ENCODE measurements at places on chromosomes 4 and X.

- DNase-seq, result no peak
Measured at GRCh38 chr4:87498446-87498900, 30.7 kb downstream of the SPARCL1 start.

GRCh38 chr4:85058551-85058950 is 92.1 kb upstream of the WDFY3 start:
- DNase-seq, result no peak

- DNase-seq, result no peak
Measured at GRCh38 chrX:143336261-143336660, 181.0 kb downstream of the SPANXN3 start.

DNA sequence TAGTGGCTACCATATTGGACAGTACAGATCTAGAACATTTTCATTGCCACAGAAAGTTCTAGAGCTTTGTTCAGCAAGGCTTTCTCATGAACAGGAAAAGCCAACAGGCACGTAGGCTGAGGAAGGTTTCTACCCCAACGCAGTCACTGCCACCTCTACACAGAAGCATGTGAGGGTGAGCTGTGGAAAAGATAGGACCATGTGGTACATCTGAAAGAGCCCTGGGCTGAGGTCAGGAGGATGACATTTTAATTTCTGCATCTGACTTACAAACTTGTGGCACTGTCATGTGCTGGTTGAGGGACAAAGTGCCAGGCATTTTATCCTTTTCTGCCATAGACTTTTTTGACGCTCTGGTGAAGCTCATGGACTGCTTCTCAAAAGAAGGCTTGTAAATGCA is 454.2 kb downstream of the BCOR start:
- DNase-seq, result no peak

GRCh38 chrX:9310616-9311015 is 154.2 kb upstream of the TBL1X start:
- no peak for DNase-seq

- DNase-seq, result no peak
Measured at GRCh38 chr4:162645381-162645780, 481.6 kb upstream of the FSTL5 start.

GRCh38 chrX:104351173-104351769 is 96.5 kb upstream of the ESX1 start:
- DNase-seq, result no peak

DNA sequence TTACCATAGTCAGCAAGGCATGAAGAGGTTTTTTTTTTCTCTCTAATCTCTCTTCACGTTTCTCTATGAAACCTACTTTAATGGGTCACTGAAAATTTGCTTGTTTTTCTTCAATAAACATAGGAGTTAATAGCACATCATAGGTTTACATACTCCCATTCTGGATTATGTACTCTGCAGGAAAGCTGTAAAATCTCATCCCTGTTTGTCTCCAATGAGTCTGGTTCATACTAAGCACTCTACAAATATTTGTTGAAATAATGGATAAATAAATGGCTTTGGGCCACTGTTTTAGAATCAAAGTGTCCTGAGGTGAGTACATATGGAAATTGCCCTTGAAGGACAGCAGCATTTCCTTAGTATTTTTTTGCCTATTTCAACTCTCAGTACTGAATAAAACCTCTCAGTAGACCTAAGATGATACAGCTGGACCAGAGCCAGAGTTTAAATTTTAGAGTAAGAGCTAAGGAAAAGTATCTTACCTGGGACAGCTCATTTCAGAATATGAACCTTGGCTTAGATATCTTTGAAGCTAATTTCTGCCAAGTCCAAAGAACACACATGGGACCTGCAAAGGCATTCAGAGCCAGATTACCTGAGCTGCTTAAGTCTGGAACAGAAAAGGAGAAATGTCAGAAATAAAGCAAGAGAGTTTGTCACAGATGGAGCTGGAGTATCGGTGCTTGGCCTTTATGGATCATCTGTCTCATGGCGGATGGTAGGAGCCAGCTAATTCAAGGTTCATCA is 34.4 kb downstream of the PF4 start:
- no peak for DNase-seq

- no peak for DNase-seq
Measured at GRCh38 chrX:52585892-52586291, 68.8 kb downstream of the SSX7 start.

- DNase-seq, result no peak
Measured at GRCh38 chr4:129364747-129365452, 268.9 kb downstream of the C4orf33 start.

- no peak for DNase-seq
Measured at GRCh38 chr4:110364911-110365520, 110.9 kb upstream of the ENPEP start.

DNA sequence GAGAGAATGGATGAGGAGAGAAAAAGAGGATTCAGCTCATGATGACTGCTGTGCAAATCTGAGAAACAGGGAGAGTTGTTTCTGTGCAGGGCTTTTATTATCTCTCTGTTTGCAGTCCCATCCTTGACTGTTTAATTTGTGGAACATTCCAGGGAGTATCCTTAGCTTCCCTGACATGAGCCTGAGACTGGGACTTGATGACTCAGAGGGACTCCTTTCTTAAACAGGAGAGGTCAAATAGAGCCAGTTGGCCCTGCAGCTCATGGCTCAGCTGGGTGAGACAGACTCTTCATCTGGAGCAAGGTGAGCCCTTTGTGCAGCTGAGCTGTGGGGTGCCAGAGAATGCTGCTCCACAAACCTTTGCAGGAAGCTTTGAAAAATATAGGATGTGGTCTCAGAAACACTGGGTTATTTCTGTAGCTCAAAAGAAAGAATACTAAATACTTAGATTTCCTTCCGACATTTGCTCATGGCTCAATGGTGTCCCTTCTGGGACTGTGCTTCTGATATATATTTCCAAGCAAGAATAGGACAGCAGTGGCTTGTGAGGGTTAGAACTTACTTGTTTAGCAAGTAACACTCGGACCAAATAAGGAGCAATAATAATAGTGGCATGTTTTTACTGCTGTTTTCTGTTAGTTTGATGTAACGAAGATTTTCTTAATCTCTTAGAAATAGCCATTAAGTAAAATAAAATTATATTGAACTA is 14.5 kb downstream of the ARHGAP24 start:
- no peak for DNase-seq

DNA sequence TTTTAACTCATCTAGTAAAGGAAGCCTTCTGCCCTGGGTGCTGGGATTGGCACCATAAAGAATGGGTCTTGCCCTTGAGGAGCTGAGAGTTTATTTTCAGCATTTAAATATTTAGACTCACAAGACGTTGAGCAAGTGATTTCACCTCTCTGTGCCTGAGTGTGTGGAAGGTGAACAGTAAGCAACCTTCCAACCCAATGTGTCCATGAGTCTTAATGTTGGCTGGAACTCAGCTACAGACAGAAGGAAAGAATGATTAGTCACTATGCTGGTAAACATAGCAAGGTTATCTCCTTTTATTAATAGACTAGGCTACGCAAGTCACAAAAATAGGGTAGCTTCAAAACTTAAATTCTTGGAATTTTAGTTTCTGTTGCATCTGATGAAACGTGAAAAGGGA is 277.4 kb upstream of the GATB start:
- no peak for DNase-seq

GRCh38 chrX:107579956-107580355 is 48.4 kb upstream of the PRPS1 start:
- DNase-seq, result no peak

GRCh38 chr4:8323947-8324555 is 54.5 kb downstream of the HTRA3 start:
- DNase-seq, result no peak

- DNase-seq, result no peak
Measured at GRCh38 chr4:165288226-165288625, 39.2 kb upstream of the MSMO1 start.

DNA sequence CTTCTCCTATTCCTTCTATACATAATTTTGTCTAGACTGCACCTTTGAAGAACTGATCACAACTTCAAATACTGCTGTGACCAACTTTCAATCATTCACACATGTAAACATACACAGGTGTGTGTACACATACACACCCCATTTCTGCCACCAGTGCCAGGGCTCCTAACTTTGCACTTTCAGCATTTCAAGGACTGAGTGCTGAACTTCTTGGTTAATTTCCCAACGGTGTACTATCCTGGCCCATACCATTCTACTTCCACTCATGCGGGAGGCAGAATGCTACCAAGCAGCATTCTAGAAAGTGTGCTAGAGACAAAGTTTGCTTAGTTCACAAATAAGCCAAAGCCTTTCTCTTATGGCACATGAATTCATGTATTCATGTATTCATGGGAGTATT is 51.2 kb downstream of the RPGR start:
- no peak for DNase-seq

DNA sequence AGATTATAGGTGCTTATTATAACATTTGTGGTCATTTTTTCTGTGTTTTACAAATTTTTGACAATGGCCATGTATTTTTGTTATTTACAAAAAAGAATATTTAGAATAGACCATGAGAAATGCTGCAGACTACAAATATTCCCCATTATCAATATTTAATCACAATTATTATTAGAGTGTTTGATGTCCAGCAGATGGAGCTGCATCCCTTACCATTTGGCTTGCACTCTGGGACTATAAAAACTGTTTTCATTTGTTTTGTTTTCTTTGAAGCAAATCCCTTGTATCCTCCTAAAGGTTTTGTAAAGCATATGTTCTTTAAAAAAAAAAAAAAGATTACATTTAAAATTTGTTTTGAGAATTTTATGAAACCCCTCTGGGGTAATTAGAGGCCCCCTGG is 85.6 kb upstream of the CXorf66 start:
- DNase-seq, result no peak

DNA sequence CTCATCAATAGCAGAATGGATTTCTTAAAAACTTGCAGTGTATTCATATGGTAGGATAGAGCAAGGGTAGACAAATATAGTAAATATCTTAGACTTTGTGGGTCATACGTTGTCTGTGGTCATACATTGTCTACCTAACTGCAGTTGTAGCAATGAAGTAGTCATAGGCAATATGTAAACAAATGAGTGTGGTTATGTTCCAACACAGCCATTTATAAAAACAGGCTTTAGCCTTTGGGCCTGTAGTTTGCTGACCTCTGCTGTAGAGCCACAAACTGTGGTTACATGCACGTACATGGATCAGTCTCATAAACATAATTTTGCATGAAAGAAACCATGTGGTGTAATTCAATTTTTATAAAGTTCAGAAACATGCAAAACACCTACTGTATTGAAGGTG is 98.9 kb downstream of the LARP1B start:
- DNase-seq, result no peak

DNA sequence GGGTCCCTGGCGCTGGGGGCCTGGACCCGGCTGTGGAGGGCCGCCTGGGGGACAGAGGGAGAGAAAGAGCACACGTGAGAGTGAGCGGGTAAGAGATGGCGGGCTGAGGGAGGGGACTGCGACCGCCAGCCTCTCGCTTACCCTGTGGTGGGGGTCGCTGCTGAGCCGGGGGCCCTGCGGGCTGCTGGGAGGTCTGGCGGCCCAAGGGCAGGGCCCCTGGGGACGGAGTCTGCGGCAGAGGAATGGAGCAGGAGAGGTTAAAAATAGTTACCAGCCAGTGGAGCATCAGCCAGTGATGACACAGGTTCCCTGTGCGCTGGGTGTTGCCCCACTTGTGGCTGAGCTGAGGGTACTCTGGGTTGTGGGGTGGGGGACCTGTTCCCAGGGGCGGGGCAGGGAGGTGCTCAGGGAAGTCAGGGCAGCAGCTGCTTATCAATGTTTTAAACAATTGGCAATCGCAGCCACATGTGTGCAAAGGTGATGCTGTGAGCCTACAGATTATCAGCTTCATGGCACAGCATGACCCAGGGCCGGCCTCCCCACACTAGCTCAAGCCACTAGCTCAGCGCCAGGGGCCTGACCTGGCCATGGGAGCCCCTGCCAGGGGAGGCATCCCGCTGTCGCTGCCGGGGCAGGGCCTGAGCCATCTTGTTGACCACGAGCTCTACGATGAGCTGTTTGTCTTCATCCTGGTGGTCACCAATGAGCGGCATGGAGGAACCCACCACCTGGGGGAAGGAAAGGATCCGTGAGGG is 7.5 kb upstream of the TIMP1 start:
- no peak for DNase-seq

GRCh38 chr4:112523008-112523721 is 7.2 kb upstream of the NEUROG2 start:
- no peak for DNase-seq

- DNase-seq, result no peak
Measured at GRCh38 chrX:15497865-15498264, 2.7 kb upstream of the BMX start.

DNA sequence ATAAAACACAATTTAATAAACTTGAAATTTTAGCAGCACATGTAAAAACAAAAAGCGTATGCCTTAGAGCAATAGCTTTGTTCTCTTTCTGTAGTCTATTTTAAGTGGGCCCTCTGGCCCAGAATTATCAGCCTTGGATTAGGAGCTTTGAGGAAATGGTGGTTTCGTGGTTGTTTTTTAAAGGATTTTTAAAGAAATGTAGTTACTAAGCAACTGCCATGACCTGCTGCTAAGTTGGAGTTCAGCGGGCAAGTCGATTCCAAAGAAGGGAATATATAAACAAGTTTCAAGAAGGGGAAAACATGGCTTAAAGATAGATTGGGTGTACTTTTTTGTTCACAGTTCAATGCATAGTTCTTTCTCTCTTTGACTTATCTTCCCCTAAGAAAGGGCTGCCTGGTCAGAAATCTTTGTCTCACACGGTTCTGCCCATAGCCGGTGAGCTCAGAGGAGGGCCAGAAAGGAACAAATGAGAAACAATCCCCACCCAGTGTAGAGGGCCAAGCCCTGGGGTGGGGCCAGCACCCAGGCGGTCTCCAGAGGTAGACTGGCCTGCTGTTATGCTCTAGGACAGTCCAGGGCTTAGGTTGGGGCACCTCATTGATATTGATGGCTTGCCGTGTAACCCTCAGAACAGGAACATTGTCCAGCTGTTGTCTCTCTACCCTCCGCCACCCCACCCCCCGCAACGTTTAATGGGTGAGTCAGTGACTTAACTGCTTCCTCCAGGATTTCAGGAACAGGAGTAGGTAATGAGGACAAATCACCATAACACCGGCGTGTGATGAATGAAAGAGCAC is 32.5 kb downstream of the DLG3 start:
- DNase-seq, result no peak

- DNase-seq, result no peak
Measured at GRCh38 chrX:106150701-106151100, 17.4 kb upstream of the PWWP3B start.

GRCh38 chr4:35106091-35106734 is 1138.1 kb downstream of the ARAP2 start:
- DNase-seq, result no peak

- no peak for DNase-seq
Measured at GRCh38 chr4:147334478-147334877, 146.4 kb upstream of the EDNRA start.

DNA sequence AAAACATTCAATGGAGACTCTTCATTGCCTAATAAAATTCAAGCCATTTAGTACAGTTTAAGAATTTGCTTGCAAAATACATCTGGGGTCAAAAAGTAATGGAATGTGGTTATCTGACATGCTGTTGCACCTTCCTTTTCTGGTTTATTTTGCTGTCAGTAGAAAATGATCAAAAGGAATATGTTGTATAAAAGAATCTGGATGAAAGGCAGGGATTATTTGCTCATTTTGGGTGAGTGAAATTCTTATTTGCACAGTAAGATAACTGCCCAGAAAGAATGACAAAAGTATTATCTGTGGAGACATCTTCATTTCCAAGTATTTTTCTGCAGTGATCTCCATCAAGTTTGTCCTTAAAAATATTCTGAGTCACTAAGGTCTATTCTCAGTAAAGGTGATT is 30.4 kb downstream of the BOD1L1 start:
- DNase-seq, result no peak
